ENCODE measurements at places on chromosomes 5 and 9. TPM values are rescaled to one million over a fixed set of nuclear protein-coding genes. Genes with fewer than 3 reads are reported as not detected.
A peak's percentile ranks its signal among the peaks of the same experiment; 100 is the strongest.

SLC12A2 gene
- 19.0 TPM for total RNA-seq

GRCh38 chr5:98514215-98514614, 259.2 kb upstream of the RGMB start:
- no peaks in the 10 kb centered on the region for H3K36me3 ChIP-seq

- H3K4me3 ChIP-seq = no peak overlapping the region
- no peak for DNase-seq
- H3K4me1 ChIP-seq = no peaks in the 10 kb centered on the region
- no peak overlapping the region for H3K27ac ChIP-seq
- H3K36me3 ChIP-seq = no peaks in the 10 kb centered on the region
Observed at GRCh38 chr9:8637626-8638025, 838.0 kb upstream of the DMAC1 start.

DNA sequence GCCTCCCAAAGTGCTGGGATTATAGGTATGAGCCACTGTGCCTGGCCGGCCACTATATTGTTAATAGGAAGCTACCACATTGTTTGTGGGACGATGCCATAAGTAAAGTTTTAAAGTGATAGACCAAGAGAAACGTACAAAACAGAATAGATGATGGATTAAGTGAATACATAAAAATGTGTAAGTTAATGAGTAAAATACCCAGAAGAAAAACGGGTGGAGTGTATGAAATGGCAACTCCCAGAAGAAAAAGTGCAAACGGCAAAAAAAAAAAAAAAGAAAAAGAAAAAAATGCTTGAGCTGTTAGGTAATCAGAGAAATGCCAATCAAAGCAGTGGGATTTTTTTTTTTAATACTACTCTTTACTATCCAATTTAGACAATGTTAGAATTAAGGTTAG, 246.0 kb downstream of the PDZD2 start:
- H3K27me3 ChIP-seq = peaks cover 3% of the 10 kb centered on the region
- H3K4me3 ChIP-seq = no peak overlapping the region
- no peaks in the 10 kb centered on the region for H3K36me3 ChIP-seq
- DNase-seq = no peak
- H3K27ac ChIP-seq = no peak overlapping the region
- H3K4me1 ChIP-seq = no peaks in the 10 kb centered on the region

DNA sequence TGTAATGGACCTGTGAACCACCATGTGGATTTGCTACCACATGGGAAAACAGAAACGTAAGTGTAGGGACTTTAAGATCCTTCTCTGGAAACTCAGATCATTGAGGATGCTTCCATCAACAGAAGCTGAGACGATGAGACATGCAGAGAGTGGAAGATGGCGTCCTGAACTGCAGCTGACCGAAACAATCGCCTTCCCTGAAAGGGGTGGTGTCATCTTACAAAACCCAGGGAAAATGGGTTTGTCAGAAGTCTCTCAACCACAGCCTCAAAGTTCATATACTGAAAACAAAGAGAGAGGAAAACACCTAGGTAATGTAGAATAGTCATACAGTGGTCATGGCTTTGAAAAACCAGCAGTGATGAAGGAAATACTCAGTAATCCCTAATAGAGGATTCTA, 6.6 kb upstream of the PTPN3 start:
- no peak overlapping the region for H3K4me3 ChIP-seq
- peaks cover 4% of the 10 kb centered on the region for H3K4me1 ChIP-seq
- H3K27ac ChIP-seq = no peak overlapping the region
- peaks cover 22% of the 10 kb centered on the region for H3K27me3 ChIP-seq
- no peak for DNase-seq

DNA sequence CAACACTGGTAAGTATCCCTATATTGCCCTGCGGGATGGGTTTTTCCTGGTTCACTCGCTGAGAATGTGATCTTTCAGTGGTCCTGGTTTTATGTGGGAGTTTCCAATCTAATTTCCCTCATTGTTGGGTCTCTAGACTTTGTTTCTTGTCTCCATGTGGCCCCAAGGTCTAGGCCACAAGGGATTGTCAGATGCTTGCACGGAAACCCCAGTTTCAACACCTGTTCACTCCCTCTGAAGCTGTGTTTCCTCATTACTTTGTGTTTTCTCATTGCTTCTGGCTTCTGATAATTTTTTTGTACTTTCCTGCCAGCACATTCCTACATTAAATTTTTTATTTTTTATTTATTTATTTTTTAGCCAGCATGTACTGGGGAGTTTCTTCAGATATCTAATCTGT, 191.5 kb downstream of the TTLL11 start:
- H3K4me1 ChIP-seq = no peaks in the 10 kb centered on the region
- no peaks in the 10 kb centered on the region for H3K36me3 ChIP-seq
- H3K27ac ChIP-seq = no peak overlapping the region

DNA sequence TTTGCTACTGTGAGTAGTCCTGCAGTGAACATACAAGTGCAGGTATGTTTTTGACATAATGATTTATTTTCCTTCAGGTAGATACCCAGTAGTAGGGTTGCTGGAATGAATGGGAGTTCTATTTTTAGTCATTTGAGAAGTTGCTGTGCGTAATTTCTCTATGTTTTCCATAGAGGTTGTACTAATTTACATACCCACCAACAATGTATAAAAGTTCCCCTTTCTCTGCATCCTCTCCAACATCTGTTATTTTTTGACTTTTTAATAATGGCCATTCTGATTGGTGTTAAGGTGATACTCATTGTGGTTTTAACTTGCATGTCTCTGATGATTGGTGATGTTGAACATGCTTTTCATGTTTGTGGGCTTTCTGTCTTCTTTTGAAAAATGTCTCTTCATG, 64.7 kb upstream of the CTSL start:
- no peak overlapping the region for H3K27ac ChIP-seq
- DNase-seq = no peak
- no peak overlapping the region for H3K4me3 ChIP-seq
- H3K4me1 ChIP-seq = peaks cover 2% of the 10 kb centered on the region
- H3K27me3 ChIP-seq = no peaks in the 10 kb centered on the region

IFNK gene
- total RNA-seq = not detected

ANKRD34B gene
- not detected for total RNA-seq

SH3GL2 gene
- under 0.01 TPM for total RNA-seq

DNA sequence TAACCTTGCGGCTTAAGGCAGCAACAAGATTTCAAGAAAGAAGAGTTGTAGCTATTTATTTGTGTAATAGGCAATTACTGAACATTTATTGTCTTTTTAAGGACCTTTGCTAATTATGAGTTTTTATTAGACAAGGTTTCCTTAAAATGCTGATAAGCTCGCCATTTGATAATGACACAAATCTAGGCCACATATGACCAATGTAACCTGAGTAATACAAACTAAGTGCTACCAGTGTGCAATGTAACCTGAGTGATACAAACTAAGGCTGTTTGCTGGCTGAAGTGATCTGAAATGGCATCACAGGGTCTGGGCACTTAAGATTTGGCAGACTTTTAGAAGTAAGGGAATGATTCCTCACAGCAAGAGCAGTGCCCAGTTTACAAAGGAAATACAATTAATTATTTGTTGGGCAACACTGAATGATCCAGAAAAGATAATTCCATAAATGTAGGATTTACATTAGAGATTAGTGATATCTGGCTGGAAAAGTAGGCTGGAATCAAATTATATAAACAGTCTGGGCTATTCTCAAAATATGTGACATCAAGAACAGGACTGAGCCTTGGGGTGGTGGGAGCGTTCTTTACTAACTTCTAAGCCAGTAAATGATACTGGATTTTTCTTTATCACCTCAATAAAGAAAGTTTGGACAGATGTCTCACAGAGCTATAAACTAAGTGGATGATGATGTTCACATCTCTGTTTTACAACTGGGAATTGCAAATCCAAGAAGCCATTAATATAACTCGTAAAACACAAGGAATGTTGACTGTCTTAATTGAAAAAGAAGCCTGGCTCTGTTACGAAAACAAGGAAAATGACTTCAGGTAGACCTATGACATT, 54.8 kb downstream of the MRPS27 start:
- no peaks in the 10 kb centered on the region for H3K36me3 ChIP-seq
- H3K4me3 ChIP-seq = no peak overlapping the region
- H3K27me3 ChIP-seq = no peaks in the 10 kb centered on the region
- DNase-seq = no peak

- H3K27me3 ChIP-seq = no peaks in the 10 kb centered on the region
- peaks cover 20% of the 10 kb centered on the region for H3K4me1 ChIP-seq
- H3K36me3 ChIP-seq = peaks cover 19% of the 10 kb centered on the region
- DNase-seq = peak; percentile 55
Observed at GRCh38 chr9:127844821-127845359, 9.6 kb downstream of the ENG start.

FOXD4L5 gene
- under 0.01 TPM for total RNA-seq

GRCh38 chr9:33425128-33425533, 22.3 kb downstream of the AQP3 start:
- peak; percentile 34 for DNase-seq
- no peak overlapping the region for H3K4me3 ChIP-seq
- H3K27ac ChIP-seq = no peak overlapping the region
- no peaks in the 10 kb centered on the region for H3K4me1 ChIP-seq
- no peaks in the 10 kb centered on the region for H3K36me3 ChIP-seq
- peaks cover 2% of the 10 kb centered on the region for H3K27me3 ChIP-seq

DNA sequence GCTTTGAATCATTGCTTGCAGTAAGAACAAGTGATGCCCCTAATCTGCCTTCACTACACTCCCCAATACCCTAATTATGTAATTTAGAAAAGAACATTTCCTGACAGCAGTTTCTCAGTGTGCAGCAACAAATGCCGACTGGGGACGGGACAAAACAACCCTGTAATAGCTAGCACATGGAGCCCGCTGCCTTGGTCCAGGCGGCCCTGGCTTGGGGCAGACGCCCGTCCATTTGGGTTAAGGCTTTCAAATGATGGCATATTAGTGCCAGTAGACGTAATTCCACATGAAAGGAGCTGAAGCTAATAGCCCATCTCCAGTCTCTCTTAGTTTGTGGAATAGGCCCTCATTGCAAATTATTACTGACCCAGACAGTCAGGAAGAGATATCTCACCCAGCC, 150.6 kb upstream of the PITX1 start:
- peaks cover 2% of the 10 kb centered on the region for H3K27me3 ChIP-seq
- no peak for DNase-seq
- H3K4me3 ChIP-seq = no peak overlapping the region
- H3K4me1 ChIP-seq = no peaks in the 10 kb centered on the region
- H3K36me3 ChIP-seq = no peaks in the 10 kb centered on the region

DNA sequence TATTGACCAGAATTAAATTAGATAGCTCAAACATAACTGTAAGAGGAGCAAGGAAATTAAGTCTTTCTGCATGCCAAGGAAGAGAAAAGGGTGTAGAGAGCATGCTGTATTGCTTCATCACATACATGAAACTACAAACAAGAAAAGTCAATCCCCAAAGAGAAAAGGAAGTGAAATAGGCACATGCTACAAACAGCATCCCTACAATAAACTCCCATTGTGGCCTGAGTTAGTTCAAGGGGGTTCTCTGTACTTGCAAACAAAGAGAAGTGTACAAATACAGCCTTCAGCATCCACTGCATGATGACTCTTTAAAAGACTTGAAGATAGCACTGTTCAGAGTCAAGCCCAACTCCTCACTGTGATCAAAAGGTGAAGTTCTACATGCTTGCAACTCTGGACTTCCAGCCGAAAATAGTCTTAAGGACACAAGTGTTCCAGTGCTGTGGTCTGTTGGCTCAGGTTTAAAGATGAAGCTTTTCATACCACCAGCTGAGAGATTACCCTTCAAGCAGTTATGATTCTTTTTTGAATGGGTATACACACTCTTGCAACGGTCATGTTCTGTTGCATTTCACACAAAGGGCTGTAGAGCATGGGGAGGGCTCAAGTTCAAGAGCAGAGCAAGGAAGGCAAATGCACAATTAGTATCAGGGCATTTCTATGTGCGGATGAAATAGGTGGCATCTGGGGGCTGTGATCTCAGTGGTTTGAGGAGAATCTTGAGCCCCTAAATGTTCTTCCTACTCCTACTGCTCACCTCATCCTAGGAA, 534.5 kb downstream of the EBF1 start:
- no peaks in the 10 kb centered on the region for H3K27me3 ChIP-seq
- no peak for DNase-seq
- no peaks in the 10 kb centered on the region for H3K4me1 ChIP-seq

GRCh38 chr5:42157215-42157614, 232.1 kb downstream of the FBXO4 start:
- no peak overlapping the region for H3K27ac ChIP-seq
- DNase-seq = no peak
- no peaks in the 10 kb centered on the region for H3K36me3 ChIP-seq
- no peaks in the 10 kb centered on the region for H3K27me3 ChIP-seq
- no peaks in the 10 kb centered on the region for H3K4me1 ChIP-seq

MAP1B gene
- 83.4 TPM for total RNA-seq

- no peaks in the 10 kb centered on the region for H3K27me3 ChIP-seq
- no peaks in the 10 kb centered on the region for H3K36me3 ChIP-seq
- no peak overlapping the region for H3K4me3 ChIP-seq
- H3K4me1 ChIP-seq = no peaks in the 10 kb centered on the region
- H3K27ac ChIP-seq = no peak overlapping the region
- DNase-seq = no peak
Observed at GRCh38 chr9:107472581-107473340, 16.8 kb downstream of the KLF4 start.

GRCh38 chr9:31847963-31848362, 536.5 kb upstream of the ACO1 start:
- DNase-seq = no peak
- H3K36me3 ChIP-seq = no peaks in the 10 kb centered on the region
- H3K27me3 ChIP-seq = no peaks in the 10 kb centered on the region
- H3K4me3 ChIP-seq = no peak overlapping the region
- H3K4me1 ChIP-seq = no peaks in the 10 kb centered on the region

DNA sequence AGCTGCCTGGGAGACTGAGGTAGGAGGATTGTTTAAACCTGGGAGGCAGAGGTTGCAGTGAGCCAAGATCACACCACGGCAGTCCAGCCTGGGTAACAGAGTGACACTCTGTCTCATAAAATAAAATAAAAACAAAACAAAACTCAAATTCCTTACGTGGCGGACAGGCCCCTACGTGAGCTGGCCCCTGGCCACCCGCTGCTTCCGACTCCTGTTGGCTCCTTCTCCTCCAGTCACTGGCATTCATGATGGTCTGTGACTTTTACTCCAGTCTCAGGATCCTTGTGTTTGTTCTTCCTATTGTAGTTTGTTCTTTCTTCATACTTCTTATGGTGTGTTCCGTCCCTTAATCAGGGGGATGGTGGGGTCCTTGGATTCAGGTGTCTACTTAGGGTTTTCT, 28.5 kb upstream of the ZFR start:
- no peaks in the 10 kb centered on the region for H3K4me1 ChIP-seq
- H3K27me3 ChIP-seq = peaks cover 6% of the 10 kb centered on the region
- no peaks in the 10 kb centered on the region for H3K36me3 ChIP-seq
- no peak overlapping the region for H3K4me3 ChIP-seq
- H3K27ac ChIP-seq = no peak overlapping the region
- DNase-seq = no peak

GRCh38 chr5:123285122-123286023, 137.8 kb downstream of the CEP120 start:
- DNase-seq = peak; percentile 48
- no peaks in the 10 kb centered on the region for H3K27me3 ChIP-seq
- no peaks in the 10 kb centered on the region for H3K36me3 ChIP-seq
- H3K4me1 ChIP-seq = no peaks in the 10 kb centered on the region
- H3K27ac ChIP-seq = no peak overlapping the region
- peak overlapping the region; percentile 51 for H3K4me3 ChIP-seq

IGIP gene
- 13.4 TPM for total RNA-seq
